ENCODE measurements at places on chromosomes 3 and 15. TPM values are rescaled to one million over a fixed set of nuclear protein-coding genes. Genes with fewer than 3 reads are reported as not detected.

Gene RARRES1
- total RNA-seq: 291 TPM

Gene FSIP1
- not detected for total RNA-seq

Gene MEX3B
- 1.9 TPM for total RNA-seq

DNA sequence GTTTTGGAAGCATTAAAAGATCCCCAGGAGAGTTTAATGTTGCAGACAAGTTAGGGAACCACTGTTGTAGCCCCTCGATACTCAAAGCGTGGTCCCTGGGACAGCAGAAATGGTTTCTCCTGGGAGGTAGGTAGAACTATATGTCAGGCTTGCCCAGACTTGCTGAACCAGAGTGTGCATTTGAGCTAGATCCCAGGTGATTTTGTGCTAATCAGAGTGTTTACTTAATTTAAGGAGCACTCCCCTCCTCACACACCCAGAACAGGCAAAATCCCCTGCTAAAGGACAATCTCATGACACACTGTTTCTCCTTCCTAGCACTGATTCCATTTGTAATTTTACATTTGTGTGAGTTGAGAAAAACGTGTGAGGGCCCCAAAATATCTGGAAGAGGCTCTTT, 24.3 kb downstream of the LMCD1 start:
- H3K4me3 ChIP-seq: no peak overlapping the region
- H3K27ac ChIP-seq: no peak overlapping the region
- H3K4me1 ChIP-seq: peaks cover 77% of the 10 kb centered on the region
- no peak for DNase-seq
- H3K36me3 ChIP-seq: peaks cover 13% of the 10 kb centered on the region

Data from right atrium auricular region (tissue), 2 donors.